RPMI7951 (cell line): ENCODE measurements at places on chromosomes 16 and 17. TPM values are rescaled to one million over a fixed set of nuclear protein-coding genes. Genes with fewer than 3 reads are reported as not detected.

KIAA0753 gene
- total RNA-seq = 8.7 and 10.8 TPM in 2 replicates

CD7 gene
- not detected in 2 replicates for total RNA-seq

- DNase-seq = peak; percentile 35
These were observed 9.9 kb downstream of the CMTM2 start for GRCh38 chr16:66588981-66589713.

- DNase-seq = peak; percentile 48
These were observed 727.5 kb downstream of the KCNJ2 start for GRCh38 chr17:70896843-70897242.

DNA sequence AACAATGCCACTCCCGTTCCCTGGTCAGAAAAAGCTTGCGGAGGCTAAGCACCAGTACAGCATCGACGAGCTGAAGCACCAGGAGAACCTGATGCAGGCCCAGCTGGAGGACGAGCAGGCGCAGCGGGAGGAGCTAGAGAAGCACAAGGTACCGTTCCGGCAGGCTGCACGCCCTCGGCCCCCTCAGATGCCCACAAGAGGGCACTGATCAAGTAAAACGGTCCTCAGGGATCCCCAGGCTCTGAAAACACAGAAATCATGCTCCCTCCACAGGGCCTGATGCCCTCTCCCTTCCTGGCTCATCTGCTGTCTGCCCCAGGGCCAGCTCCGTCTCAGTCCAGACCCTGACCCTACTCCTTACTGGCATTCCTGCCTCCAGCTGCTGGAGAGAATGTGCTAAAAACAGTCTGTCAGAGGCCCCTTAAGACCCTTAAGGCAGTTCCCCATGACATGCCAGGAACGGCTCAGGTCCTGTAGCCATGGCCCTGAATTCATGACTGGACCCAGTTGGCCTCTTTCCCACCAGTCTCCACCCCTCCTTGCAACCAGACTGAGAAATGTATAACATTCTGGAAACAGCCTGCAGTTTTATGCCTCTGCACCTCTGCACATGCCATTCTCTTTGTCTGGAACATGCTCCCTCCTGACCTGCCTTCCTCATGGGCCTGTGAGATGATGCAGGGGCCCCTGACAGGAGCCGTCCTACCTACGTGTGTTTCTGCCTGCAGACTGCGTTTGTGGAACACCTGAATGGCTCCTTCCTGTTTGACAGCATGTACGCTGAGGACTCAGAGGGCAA, 21.8 kb downstream of the DRC3 start:
- peak; percentile 20 for DNase-seq
